ENCODE measurements at places on chromosomes 3 and 15. TPM values are rescaled to one million over a fixed set of nuclear protein-coding genes. Genes with fewer than 3 reads are reported as not detected.

Gene GOLGA6L7
- polyA plus RNA-seq: 1.5 TPM

Gene GOLGA6L9
- 13.2 TPM for polyA plus RNA-seq

Gene SOX14
- polyA plus RNA-seq: 2.7 TPM

Gene GOLGA8S
- polyA plus RNA-seq: 1.6 TPM

Gene RHOV
- polyA plus RNA-seq: 12.2 TPM

Gene NR2E3
- 0.86 TPM for polyA plus RNA-seq

Gene IMPG2
- polyA plus RNA-seq: 0.65 TPM

Gene ATP2B2
- 81.8 TPM for polyA plus RNA-seq

Gene RLBP1
- polyA plus RNA-seq: 3.6 TPM

Gene CDHR4
- polyA plus RNA-seq: 0.59 TPM

Gene GOLGA8H
- 2.0 TPM for polyA plus RNA-seq

Gene UBE2E1
- 182 TPM for polyA plus RNA-seq

Gene FBXO45
- 21.7 TPM for polyA plus RNA-seq
